ENCODE measurements at places on chromosomes 1 and 21.

DNA sequence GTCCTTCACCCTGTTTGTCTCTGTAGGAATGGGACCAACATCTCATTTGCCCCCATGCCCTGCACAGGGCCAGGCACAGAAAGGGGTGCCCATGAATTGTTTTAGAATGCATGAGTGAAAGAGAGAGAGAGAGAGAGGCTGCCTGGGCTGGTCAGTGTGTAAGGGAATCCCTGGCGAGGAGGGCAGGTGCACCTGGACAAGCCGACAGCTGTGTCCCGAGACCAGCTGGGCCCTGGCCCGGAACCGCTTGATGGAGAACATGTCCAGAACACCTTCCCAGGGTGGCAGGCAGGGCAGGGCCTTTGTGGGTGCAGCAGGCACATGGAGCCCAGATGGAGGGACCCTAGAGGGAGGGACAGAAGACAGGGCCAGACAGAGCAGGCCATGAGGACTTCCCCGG is 22.7 kb downstream of the SPOCD1 start:
- no peak for DNase-seq

GRCh38 chr1:26607186-26607585 is 77.6 kb downstream of the RPS6KA1 start:
- no peak for DNase-seq

DNA sequence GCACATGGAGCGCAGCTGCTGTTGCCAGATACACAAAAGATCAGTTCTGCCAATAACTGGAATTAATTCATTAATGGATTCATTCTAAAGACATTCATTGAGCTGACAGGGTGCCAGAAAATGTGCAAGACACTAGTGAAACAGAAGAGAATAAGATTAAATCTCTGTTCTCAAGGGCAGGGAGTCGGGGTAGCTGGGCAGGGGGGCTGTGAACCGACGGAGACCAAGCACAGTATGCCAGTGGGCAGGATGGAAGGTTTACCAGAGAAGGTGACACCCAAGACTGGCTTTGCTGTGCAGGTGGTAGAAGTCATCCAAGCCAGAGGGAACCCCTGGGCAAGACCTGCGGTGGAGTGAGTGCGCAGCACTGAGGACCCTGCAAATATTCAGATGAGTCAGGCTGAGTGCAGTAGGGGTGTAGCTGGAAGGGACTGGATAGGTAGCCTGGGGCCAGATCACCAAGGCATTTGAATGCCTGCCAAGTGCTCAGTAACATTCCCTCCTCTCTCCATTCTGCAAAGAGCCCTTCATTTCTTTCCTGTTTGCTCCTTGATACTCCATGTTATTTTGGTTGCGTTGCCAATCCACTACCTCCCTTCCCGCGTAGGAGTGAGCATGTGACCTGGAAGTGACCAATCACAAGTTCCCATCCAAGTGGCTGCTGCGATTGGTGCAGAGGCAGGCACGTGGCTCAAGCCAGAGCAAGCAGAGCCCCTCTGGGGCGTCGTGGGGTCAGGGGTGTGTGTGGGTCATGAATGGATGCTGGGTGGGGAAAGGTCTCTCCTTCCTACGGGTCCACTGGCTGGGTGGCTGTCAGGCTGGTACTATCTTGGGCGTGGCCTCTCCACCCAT is 413.1 kb downstream of the PTPRU start:
- DNase-seq: no peak

DNA sequence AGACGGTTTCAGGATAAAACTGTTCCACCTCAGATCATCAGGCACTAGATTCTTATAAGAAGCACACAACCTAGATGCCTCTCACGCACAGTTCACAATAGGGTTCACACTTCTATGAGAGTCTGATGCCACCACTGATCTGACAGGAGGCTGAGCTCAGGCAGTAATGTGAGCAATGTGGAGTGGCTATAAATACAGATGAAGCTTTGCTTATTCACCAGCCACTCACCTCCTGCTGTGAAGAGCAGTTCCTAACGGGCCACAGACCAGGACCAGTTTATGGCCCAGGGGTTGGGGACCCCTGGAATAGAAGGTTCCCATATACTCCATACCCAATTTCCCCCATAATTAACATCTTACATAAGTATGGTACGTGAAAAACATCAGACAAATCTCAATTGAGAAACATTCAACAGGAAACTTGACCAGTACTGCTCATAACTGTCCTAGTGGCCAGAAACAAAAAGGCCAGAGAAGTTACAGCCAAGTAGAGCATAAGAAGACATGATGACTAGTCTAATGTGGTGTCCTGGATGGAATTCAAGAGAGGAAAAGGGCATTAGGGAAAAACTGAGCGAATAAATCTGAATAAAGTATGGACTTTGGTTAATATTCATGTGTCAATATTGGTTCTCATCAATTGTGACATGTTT is 24.7 kb upstream of the IGSF5 start:
- DNase-seq: no peak

DNA sequence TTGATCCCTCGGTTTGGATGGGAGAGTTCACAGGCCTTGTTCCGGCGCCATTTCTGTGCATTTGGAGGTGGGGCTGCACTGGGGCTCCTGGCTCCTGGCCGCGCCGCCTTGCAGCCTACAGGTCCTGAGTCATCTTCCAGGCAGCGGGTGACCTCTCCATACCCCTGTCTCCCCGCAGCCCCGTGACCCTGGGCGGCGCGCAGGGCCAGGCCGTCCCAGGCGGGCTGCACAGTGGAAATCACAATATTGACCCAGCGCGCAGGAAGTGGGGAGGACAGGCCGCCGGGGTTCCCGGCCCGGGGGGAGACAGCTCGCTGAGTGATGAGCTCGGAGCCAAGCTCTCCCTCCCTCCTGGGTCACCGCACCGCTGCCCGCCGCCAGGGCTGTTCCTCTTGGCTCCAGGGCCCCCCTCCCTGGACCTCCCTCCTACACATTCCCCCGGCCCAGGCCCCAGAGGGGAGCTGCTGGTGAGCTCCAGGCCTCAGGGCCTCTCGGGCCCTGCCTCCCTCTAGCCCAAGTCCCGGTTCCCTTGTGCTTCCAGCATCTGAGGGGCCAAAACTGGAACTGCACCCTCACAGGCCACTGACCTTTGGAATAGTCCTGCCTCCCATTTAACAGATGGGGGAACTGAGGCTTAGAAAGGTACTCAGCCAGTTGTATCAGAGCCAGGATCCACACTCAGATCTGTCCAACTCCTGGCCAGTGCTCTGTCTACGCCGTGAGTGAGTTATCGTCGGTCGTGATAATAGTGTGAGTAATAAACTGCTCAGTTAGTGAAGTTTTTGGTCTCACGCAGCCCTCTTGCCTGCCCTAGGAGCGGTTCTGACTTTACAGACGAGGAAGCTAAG is 142.9 kb upstream of the WNT4 start:
- no peak for DNase-seq

DNA sequence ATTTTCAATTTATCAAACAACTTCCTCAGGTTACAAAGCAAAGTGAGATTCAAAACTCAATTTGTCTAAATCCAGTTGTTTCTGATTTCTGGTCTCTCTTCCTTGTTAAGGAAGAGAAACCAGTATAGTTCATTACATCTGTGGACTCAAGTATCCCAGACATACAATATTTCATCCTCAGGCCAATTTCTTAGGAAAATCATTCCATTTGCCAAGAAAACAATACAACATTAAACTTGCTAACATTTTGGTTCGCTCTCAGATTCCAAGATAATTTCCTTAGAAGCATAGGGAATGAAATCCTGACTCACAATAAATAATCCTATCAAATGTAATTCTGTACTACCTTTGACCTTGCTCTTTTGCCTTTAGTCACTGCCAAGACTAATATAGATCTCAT is 11.2 kb upstream of the TTLL7 start:
- no peak for DNase-seq

- no peak for DNase-seq
Measured at GRCh38 chr1:232558954-232559353, 71.0 kb downstream of the SIPA1L2 start.

- no peak for DNase-seq
Measured at GRCh38 chr1:21311016-21311415, 20.8 kb upstream of the ECE1 start.

DNA sequence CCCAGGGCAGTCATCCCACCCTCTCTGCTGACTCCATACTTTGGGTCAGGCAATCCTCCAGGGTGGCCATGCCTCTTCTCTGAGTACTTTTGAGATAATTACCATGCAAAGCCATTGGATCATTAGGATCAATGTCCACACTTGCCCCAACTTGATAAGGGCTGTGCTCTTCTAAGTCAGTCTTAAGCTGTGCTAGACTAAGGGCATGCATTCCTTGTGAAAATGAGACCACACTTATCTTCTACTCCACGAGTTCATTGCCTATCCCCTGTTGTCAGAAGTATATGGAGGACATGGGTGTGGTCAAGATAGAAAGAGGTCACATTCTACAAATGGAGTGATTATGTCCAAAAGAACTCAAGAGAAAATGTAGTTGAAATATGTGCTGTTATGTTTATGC is 18.9 kb upstream of the SSX2IP start:
- no peak for DNase-seq

DNA sequence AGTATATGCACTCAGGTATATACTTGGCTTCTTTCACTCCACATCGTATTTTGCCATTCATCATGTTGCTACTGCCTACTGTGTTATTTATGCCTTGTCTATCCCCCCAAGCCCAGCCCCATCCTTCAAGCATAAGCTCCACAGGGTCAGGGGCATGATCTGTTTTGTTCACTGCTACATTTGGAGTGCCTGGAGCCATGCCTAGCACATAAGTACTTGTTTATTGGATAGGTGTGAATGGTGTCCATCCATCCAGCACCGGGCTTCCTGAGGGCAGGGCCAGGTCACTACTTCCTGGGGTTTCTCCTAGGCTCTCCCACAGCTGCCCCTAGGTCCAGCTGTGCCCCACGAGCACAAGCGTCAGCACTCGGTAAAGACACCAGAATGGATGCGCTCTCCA is 289.0 kb upstream of the VAMP3 start:
- no peak for DNase-seq

GRCh38 chr1:152886085-152886484 is 8.0 kb downstream of the SMCP start:
- no peak for DNase-seq

DNA sequence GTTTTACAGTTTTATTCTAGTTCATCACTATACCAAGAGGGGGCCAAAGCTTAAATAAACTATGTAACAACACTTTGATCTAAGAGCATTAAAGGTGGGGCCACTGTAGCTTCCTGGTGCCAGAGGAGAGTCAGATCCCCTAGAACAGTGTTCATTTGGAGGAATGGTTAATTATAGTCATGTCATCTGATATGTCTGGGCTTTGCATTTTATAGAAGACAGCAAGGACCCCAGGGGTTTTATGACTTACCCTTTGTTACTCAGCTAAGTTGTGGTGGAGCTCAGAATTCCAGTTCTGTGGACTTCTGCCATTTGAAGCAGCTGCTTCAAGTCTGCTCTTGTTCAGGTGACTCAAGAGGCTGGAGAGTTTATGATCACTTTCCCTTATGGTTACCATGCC is 16.7 kb downstream of the KDM4A start:
- no peak for DNase-seq

- peak; percentile 45 for DNase-seq
Measured at GRCh38 chr1:39799770-39800470, 11.3 kb upstream of the BMP8B start.

DNA sequence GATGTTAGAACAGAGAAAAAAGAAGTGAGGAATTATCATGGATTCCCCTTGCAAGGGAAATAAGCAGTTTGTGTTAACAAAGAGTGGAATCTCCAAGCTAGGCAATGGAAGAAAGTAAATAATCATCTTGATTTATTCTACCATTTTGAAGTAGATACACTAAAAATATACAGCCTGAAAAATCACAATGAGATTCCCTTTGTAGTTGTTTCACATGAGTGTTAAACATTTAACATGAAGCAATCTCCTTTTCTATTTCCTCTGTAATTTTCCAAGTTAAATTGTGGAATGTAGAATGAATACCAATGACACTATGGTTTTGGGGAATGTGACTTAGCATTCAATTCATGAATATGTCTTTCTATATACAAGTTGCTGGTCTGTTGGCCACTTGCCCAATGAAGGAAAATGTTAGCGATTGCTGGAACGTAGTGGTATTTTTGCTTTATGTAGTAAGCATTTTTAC is 5.7 kb downstream of the TGFB2 start:
- DNase-seq: no peak

- DNase-seq: no peak
Measured at GRCh38 chr1:153639280-153639679, 5.4 kb downstream of the CHTOP start.

DNA sequence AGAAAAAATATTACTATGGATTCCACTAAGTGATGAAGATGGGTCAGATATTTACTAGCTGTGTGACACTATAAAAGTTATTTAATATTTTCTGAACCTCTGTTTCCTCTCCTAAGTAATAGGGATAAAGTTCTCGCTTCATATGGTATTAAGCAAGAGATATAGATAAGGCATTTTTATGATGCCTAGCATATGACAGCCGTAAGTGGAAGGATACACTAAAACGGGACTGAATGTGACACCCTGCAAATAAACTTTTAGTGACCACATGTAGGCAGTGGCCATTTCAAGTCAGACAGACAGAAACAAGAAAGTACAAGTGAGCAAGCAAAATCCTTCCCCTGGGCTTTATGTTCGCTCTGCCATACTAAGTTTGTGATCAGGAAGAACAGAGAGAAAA is 14.2 kb downstream of the GBP3 start:
- DNase-seq: no peak

GRCh38 chr1:15843826-15844572 is 3.5 kb upstream of the SPEN start:
- DNase-seq: no peak

DNA sequence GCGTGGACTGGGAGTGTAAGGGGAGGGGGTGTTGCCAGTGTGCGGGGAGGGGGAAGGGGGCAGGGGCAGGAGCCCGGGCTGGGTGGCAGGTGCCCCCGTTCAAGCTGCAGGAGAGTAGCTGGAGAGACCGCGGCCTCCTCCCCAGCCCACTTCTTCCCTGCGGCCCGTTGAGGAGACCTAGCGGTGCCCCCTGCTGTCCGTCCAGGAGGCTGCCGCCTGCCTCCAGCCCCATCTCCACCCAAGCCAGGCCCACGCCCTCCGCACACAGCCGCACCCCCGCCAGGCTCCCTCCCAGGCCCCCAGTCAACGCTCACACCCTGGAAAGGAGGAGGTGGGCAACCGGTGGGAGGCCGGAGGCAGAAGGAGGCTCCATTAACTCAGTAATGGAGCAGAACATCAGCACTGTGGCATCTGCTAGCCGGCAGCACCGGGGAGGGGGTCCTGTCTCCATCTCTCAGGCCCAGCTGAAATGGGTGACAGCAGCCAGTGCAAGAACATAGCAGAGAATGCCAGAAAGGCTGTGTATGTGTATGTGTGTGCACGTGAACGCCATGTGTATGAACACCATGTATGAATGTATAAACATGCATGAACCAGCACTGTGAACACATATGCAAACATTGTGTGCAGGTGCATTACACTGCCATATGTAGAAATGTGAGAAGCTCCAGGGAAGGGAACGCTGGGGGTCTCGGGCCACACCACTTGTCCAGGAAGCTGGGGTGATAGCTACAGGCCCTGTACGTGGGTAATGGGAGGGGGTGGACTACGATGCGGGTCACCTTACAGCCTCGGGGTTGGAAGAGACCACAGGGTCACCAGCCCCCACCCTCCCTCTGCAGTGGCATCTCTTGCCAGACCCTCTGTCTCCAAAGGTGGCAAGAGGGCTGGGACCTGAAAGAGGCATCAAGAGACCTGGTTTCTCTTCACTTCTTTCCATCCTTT is 84.6 kb downstream of the SYT2 start:
- peak; percentile 40 for DNase-seq

GRCh38 chr21:43957128-43957571 is 55.0 kb upstream of the TRAPPC10 start:
- DNase-seq: no peak

Data from stimulated activated CD8-positive, alpha-beta memory T cell treated with anti-CD3 and anti-CD28 coated beads, Interleukin-7, amount 100 ng/mL, for 48 hours (primary cell).